ENCODE measurements at places on chromosomes 11 and 22. TPM values are rescaled to one million over a fixed set of nuclear protein-coding genes. Genes with fewer than 3 reads are reported as not detected.
A peak's percentile ranks its signal among the peaks of the same experiment; 100 is the strongest.

GRCh38 chr11:101563166-101563565, 20.6 kb downstream of the TRPC6 start:
- DNase-seq: no peak

- no peak for DNase-seq
Observed at GRCh38 chr11:112753706-112754105, 207.5 kb upstream of the NCAM1 start.

DNA sequence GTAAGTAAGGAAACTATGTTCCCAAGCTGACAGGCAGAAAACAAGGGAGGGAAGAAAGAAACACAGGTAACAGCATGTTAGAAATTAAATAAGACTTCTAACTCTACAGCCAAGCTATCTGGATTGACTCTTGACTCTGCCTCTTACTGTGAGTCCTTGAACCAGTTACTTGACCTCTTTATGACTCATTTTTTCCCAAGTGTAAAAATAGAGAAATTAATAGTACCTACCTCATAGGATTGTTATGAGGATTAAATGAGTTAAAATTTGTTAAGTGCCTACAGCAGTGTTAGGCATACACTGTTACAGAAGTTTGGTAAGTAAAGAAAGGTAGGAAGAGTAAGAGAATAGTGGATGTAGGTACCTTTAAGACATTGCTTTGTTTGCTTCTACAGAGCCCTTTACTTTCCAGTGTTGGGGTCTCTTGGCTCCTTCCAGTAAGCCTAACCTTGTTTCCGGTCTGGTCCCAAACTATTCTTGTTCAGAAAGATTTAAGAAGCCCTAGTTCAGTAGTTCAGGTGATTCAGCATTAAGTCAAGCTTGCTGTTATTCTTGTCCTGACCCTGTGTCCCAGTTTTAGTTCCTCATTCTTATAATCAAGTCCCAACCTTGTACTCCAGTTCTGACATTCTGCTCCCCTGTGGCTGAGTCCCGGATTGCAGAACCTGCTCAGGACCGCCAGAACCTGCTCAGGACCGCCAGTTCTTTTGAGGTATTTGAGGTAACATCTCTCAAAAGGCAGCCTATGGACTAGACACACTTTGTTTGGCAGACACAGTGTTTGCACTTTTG, 963.4 kb upstream of the CCDC90B start:
- DNase-seq: no peak

GRCh38 chr11:8640267-8640906, 42.1 kb downstream of the TRIM66 start:
- DNase-seq: no peak

- no peak for DNase-seq
Observed at GRCh38 chr11:93796441-93797231, 12.6 kb downstream of the MED17 start.

Gene TRPC6
- not detected for total RNA-seq

GRCh38 chr22:19843857-19844376, 10.8 kb downstream of the GNB1L start:
- DNase-seq: no peak

GRCh38 chr11:85748455-85748891, 62.5 kb downstream of the SYTL2 start:
- DNase-seq: no peak

DNA sequence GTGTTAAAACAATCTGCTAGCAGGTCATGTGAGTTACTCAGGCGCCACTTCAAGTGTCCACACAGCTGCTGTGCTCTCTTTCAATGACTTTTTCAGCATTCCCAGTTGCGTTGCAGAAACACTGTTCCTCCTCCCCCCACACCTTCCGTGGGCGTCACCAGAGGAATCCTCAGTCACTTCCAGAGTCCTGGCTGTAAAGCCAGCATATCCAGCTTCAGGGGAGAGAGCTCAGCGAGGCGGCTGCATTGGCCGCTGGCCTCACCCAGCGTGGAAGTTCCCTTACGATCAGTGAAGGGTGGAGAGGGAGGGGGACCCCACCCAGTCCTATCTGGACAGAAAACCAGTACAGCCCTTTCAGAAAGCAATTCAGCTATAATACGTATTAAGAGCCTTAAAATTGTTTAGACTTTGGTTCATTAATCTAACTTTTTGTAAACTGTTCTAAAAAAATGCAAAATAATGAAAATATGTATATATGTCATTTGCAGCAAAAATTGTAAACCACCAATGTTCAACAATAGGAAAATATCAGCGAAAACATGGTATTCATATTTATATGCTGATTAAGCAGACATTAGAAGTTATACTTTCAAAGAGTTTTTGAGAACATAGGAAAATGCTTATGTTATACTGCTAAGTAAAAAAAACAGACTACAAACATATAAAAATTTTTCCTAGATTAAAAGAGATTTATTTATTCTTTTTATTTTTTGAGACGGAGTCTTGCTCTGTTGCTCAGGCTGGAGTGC, 2.8 kb upstream of the ANO9 start:
- DNase-seq: no peak

Gene ALDH3B1
- 18.3 TPM for total RNA-seq

Gene APOL4
- total RNA-seq: not detected

DNA sequence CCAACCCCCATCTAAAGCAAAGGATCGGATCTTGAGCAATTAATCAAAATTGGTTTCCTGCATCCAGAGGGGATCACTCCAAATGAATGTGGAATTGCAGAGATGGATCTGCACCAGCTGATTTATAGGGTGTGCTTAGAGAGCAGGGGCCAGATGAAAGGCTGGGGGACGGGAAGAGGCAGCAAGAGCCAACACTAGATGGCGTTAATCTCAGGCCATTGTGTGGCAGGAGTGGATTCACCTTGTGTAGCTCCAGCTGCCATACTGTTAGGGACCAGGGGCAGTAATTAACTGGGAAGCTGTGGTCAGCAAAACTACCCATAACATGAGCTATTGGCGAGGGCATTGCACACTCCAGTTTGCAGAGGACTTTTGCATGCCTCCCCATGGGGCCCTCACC, 35.6 kb downstream of the SERPINH1 start:
- no peak for DNase-seq

DNA sequence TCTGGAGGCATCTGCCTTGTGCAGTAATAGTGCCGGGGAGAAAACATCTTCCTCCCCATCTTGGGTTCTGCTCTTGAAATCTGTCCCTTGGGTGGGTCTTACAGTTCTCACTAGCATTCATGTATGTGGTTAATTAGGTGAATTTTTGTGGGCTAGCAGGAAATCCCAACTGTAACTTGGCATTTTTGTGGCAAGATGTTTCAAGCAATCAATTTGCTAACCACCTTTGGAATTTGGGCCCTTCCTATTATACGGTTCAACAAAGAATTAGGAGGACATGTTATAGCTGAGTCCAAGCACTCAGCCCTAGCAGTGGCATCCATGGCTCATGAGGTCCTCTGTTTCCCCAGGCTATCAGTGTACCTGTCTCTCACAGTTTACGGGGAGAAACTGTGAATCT, 89.1 kb upstream of the MTNR1B start:
- DNase-seq: no peak

Gene CD44
- 1,819 TPM for total RNA-seq

Gene PKDREJ
- not detected for total RNA-seq

DNA sequence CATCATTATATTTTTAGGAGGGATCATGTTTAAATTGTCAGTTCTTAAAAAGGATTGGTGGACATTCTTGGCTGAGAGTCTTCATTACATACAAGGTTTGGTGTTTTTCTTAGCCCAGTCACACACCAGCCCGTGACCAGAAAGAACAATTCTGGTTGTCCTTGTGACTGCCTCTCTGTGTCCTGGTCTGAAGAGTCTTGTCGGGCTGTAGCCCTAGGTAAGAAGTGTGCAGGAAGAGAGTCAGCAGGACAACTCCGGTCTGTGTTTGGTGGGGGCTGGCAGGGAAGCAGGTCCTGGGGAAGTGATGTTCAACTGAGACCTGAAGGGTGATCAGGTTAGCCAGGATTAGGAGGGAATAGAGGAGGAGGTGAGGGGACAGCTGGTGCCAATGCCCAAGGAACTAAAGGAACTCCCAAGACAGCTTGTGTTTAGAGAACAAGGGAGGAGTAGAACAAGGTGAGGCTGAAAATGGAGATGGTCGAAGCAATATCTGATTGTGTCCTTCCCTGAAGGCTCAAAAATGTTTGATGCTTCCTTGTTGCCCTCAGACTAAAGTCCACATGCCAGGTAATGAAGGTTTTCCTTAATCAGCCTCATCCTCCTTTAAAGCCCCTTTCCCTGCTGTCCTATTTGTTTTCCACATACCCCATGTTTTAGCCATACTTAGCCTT, 65.3 kb upstream of the ADORA2A start:
- DNase-seq: no peak

Gene A4GALT
- total RNA-seq: 6.9 TPM

GRCh38 chr11:47220401-47220821, 5.6 kb downstream of the DDB2 start:
- peak; percentile 76 for DNase-seq

Gene VEGFB
- total RNA-seq: 101 TPM

Gene NOX4
- not detected for total RNA-seq

GRCh38 chr11:117189941-117190544, 9.1 kb upstream of the TAGLN start:
- no peak for DNase-seq

Gene ZP1
- not detected for total RNA-seq

DNA sequence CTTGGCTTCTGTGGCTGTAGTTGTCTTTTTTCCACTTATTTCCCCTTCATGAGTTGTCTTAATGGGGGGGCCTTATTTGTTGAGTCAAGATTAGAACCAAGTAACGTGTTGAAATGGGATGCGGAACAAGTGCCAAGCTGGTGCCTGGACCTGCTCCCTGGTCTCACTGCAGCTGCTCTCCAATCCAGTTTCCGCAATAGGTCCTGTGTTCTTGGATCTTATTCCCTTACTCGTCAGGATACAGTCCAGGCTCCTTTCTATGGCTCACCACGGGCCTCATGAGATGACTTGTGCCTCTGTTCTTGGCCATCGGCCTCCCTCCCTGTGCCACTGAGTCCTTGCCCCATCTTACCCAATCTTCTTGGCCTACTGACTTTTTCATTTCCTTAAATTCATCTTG, 159.6 kb upstream of the CADM1 start:
- no peak for DNase-seq

DNA sequence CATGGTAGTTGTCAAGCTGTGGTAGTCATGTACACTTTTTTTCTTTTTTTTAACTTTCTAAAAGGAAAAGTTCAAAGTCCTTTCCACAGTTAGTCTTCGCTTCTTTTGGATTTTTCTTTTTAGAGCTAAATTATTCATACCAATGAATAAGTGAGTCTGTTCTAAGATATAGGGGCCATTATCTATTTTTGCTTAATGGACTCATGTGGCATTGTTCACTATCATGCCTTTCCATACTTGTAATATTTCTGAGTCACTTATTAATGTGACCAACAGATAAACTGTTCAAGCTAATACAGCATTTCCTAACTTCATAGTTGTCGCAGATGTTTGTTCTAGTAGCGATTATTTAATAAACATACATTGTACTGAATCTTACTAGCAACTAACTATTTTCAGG, 8.0 kb upstream of the B3GNT6 start:
- no peak for DNase-seq

DNA sequence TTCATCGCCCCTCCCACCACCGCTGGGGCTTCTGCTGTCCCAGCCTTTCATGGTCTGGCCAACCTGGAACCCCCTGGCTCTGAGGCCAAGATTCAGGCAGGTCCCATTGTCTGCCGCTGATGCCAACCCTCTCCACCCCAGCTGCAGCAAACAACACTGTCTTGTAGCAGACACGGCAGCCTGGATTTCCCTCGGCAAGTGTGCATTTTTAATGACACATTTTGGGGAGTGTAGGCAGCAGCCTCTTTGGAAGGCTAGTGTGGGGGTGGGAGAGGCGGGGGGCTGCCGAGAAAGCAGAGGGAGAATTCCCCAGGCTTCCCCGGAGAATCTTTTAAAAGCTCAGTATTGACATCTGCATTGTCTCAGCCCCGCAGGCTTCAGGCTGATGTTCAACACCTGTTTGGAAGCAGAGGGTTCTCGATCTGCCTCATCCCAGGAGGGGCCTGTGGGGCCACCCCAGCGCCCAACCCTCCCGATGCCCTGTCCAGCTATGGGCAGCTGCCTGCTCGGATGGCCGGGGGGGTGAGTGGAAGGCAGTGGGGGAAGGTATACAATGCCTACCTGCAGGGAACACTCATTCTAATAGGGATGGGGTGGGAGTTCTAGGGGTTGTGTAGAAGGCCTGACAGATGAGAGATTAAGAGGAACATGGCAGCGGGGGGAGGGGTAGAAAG, 41.5 kb downstream of the NECTIN1 start:
- no peak for DNase-seq

Gene SERHL2
- 1.6 TPM for total RNA-seq

- no peak for DNase-seq
Observed at GRCh38 chr11:69837791-69838190, 18.6 kb upstream of the FGF3 start.

All from Panc1 (cell line).